ENCODE measurements at places on chromosomes 2 and 18.

GRCh38 chr2:171210864-171211431 lies 50.3 kb upstream of the TLK1 start:
- DNase-seq: peak; percentile 8

DNA sequence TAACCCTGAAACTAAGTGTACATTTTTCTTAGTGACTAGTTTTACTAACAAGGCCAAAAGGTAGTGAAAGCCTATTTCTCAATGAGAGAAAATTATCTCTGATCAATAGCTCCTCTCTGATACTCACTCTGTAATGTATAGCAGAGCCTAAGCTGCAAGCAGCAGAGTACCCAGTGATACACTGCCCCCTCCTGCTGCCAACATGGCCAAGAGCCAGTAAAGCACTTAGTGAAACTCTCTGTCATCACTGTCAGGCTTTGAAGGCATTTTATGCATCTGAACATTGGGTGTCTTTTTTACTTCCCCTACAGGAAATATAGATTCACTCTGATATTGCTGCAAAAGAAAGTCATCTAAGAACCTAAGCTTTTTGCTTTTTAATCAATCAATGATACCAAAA lies 784.1 kb upstream of the CDH7 start:
- no peak for DNase-seq

DNA sequence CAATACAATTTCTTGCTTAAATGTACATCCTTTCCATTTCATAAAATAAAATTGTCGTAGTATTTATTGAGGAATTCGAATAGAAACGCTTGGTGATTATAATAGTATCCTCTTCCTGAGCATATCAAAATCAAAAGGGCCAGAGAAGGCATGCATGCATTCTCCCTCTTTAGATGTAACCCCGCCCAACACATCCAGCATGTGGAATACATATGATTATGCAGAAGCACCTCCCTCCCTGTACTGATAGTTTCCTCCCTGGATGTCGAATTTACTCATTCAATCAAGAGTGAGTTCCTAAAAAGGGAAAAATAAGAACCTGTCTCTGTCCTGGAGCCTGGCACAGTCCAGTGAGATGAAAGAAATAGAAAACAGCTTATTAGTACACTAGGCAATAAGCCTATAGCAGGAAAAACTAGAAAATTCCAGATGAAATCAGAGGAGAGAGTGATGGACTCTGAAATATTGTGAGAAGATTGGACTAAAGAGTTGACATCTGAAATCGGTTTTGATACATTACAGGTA lies 262.9 kb downstream of the RDH14 start:
- DNase-seq: no peak

DNA sequence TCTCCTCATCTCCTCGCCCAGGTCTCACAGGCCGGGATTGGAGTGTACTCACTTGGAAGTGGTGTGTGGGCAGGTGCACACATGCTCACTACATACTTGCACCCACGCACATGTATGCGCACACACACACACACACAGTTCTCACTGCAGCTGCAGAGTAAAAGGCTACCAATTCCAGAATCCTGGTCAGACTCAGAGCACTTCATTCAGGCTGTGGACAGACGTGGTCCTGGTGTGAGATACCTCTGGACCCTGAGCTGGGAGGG lies 19.4 kb downstream of the CELF4 start:
- DNase-seq: no peak

DNA sequence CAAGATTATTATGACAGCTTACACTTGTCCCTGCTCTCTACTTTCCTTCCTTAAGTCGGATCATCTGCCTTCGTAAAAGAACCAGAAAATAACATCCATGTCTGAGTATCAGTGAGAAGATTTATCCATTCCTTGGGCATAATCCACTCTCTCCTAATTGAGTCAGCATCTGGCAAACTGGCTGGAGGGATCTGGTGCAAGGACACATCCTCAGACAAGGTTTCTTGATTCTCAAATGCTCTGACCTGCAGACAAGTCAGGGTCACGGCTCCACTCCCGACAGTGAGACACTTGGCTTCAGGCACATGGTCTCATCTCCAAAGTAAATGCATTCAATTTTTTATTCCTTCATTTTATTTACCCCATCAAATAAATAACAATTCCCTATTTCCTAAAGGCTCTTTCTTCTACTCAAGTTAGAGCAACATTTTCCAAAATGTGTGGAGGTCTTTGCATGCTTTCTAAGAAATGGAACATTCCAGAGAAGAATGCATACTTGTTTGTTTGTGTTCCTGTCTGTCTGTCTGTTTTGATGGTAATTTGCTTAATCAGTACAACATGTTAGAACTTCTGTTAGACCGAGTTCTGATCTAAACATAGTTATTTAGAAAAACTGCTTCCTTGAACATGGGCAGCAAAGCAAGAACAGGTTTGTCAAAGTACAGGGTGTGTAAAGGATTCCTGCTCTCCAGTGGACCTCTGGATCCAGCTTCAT lies 246.9 kb downstream of the IRS1 start:
- no peak for DNase-seq

DNA sequence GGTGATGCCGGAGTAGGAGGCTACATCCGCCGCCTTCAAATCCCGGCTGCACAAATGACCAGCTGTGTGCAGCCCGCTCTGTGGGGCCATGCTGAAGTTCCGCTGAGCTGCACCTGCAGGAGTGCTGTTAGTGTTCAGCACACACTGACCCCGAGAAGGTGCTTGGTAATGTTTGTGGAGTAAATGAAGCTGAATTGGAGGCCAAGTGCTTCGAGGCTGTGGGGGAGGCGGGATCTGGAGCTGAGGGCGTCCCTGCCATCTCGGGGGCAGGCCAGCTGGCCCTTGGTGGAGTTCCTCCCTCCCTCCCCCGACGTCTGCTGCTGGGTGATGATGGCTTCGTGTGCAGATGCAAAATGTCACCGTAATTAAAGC lies 23.2 kb downstream of the KCNF1 start:
- DNase-seq: no peak

GRCh38 chr2:40395169-40396073 lies 56.5 kb downstream of the SLC8A1 start:
- no peak for DNase-seq

DNA sequence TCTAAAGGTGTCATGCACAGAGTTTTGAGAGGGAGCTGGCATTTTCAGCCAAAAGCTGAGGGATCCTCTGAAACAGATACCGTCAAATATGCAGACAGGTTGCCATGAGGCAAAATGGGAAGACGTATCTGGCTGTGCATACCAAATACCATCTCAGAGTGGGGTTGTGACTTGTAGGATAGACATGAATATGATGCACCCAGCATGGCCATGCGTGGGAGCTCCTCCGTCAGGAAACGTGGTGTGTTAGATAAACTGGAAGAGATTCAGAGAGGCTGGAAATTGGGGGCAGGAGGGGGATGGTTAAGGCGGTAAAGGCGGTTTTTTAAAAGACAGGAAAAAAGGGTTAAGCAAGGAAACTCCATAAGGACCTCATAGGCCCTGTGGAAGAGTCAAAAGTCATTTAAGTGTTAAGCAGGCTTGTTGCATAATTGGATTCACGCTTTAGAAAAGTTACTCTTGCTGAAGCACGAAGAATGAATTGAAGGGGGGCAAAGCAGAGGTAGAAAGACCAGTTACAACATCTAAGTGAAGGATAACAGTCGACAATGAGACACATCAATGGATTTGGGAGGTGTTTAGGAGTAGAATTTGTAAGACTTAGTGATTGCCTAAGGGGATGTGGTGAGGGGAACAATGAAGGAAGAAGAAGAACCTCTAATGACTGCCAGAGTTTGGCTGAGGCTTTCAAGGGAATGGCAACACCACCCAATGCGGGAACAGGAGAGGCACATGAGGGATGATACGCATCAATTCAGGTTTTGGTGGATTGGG lies 139.6 kb upstream of the CTAGE1 start:
- no peak for DNase-seq

GRCh38 chr2:170238776-170239175 lies 60.8 kb downstream of the MYO3B start:
- DNase-seq: no peak

- no peak for DNase-seq
These were observed 85.7 kb downstream of the ACTR2 start for GRCh38 chr2:65313126-65313953.

GRCh38 chr2:71605781-71606241 lies 152.4 kb downstream of the DYSF start:
- DNase-seq: no peak

DNA sequence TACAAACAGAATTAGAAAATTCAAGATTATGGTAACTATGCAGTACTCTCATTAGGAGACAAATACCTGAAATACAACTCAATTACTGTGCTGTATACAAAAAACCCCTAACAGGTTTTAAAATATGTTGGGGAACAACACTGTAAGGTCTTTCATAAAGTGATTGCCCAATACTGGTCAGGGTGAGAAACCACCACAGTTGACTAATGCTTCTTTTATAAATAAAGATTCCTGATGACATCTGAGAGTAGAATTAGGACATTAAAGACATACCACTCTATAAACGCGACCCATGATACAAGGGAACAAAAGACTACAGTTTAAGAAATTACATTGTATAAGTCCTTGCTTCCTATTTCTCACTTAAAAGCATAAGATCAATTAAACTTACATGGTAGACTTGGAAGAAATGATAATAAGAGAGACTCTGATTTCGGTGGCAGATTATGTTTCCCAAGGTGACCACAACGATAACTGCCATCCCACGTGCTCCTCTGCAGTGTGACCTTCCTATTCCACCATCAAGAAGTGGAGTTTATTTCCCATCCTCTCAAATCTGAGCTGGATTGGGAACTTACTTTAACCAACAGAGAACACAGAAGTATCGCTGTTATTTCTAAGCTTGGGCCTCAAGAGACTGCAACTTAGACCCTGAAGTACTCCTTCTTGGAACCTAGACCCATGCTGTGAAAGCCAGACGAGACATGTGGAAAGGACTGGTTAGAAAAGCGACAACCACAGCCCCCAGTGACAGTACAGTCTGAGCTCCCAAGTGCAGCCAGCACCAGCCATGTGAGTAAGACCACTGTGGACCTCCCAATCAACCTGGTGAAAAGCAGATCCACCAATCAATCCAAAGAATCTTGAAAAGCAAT lies 52.3 kb downstream of the ZNF521 start:
- no peak for DNase-seq

- DNase-seq: no peak
These were observed 19.5 kb downstream of the ANKRD30B start for GRCh38 chr18:14767474-14767873.

GRCh38 chr2:7333189-7333765 lies 416.1 kb downstream of the RNF144A start:
- DNase-seq: no peak

DNA sequence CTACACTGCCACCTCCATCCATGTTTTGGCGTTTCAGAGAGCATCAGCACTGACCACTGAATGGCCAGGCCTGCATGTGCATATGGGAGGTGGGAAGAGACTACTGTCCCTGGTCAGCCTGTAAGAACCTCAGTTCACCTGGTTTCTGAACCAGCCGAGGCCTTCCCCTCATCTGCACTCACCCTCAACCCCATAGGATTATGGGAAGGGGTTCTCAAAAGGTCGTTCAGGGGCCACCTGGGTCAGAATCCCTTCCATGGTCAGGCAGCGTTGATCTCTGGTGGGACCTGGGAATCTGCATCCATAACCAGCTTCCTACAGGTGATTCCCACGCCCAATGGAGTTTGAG lies 36.7 kb downstream of the TET3 start:
- DNase-seq: no peak

DNA sequence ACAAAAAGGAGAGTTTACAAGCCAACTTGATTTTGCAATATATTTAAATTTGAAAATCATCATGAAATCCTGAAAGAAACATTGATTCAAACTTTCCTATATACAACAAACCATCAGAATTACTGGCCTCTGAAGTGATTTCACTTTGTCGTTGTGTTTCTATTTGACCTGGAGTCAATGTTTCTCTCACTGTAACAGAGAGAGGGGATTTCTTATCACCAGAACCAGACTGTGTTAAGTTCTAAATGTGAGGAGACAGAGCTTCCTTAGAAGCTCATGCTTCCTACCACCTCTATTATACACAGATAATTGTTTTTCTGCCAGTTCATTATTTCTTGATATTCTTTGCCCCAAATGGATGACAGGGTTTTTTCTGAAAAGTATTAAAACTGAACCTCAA lies 245.0 kb upstream of the RND3 start:
- no peak for DNase-seq

DNA sequence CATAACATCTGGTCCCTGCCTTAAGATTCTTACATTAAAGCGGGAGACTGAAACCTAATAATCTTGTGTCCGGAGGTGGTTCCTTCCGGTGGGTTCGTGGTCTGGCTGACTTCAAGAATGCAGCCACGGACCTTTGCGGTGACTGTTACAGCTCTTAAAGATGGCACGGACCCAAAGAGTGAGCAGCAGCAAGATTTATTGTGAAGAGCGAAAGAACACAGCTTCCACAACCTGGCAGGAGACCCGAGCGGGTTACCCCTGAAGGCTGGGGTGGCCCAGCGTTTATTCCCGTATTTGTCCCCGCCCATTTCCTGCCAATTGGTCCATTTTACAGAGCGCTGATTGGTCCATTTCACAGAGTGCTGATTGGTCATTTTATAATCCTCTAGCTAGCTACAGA lies 122.3 kb upstream of the SIX2 start:
- DNase-seq: no peak

GRCh38 chr2:58739033-58739432 lies 497.9 kb upstream of the FANCL start:
- no peak for DNase-seq

DNA sequence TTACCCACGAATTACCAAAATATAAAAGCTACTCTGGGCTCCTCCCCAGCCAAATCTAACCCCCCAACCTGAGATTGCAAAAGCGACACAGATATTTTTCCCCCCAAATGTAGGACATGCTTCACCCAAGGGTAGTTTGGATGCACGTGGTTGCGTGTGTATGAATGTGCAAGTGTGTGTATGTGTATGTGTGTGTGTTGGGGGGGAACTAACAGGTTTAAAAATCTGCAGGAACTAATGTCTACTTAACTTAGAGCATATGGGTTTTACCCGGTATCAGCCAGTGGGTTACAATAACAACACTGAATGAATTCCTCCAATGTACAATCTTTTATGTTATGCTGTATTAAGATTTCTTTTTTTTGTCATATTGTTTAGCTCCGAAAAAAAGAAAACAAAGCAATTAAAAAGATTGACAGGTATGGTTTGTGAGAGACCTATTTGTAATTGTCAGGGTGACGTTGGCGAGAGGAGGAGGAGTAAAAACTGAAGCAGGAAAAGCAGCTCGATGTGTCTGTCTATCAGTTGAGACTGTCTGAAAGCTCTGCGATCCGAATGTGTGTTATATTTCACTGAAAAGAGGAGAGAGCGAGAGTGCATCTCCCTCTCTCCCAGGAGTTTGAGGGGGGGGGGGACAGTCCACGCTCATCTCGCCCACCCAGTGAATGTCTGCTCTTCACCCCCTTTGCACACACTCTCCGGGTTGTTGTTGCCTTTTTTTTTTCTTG lies at the start of gene TSHZ1:
TSHZ1 (plus strand) TSS at position 524 of the 728 bp plus-strand sequence. CDS start 1,080 bp downstream, outside the sequence.
- peak; percentile 40 for DNase-seq
